ENCODE measurements at places on chromosomes 3 and 15. TPM values are rescaled to one million over a fixed set of nuclear protein-coding genes. Genes with fewer than 3 reads are reported as not detected.

The TGM4 gene
- 0.01 TPM for polyA plus RNA-seq

The C3orf20 gene
- polyA plus RNA-seq, result not detected

The CILP gene
- 0.30 TPM for polyA plus RNA-seq

The SLC28A1 gene
- not detected for polyA plus RNA-seq

The GP9 gene
- 6.2 TPM for polyA plus RNA-seq

The PLCH1 gene
- polyA plus RNA-seq, result 4.1 TPM

The ISLR gene
- polyA plus RNA-seq, result 2.8 TPM

The LMAN1L gene
- polyA plus RNA-seq, result 0.11 TPM

The SLC6A11 gene
- polyA plus RNA-seq, result 0.02 TPM

The TFDP2 gene
- 9.9 TPM for polyA plus RNA-seq

The EXD1 gene
- polyA plus RNA-seq, result 0.04 TPM

The HYKK gene
- 1.6 TPM for polyA plus RNA-seq

The GREM1 gene
- polyA plus RNA-seq, result 0.06 TPM

The CHSY1 gene
- polyA plus RNA-seq, result 27.7 TPM

The COL7A1 gene
- 4.3 TPM for polyA plus RNA-seq

The ABHD5 gene
- 31.4 TPM for polyA plus RNA-seq

The DUOXA2 gene
- 0.98 TPM for polyA plus RNA-seq

The GATA2 gene
- 31.4 TPM for polyA plus RNA-seq

Data from lung (tissue), 17 donors.